ENCODE measurements at places on chromosomes 5 and 9.

DNA sequence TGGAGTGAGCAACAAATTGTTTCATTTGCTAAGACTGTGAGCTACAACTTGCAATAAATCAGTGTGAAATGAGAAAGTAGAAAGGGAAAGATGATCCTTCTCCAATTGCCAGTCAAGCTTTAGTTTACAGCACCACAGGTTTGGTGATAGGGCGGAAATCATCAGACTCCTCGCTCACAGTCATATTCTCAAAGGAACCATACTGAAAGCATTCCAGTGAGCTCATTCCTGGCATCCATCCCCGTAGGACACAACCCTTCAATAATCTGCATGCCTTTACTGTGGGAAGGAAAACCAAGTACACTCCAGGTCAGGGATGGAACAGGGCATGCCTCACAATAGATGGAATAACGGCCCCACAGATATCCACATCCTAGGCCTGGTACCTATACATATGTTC, 80.7 kb downstream of the FSTL4 start:
- DNase-seq: no peak

GRCh38 chr5:21397693-21398092, 1409.7 kb upstream of the CDH18 start:
- no peak for DNase-seq

DNA sequence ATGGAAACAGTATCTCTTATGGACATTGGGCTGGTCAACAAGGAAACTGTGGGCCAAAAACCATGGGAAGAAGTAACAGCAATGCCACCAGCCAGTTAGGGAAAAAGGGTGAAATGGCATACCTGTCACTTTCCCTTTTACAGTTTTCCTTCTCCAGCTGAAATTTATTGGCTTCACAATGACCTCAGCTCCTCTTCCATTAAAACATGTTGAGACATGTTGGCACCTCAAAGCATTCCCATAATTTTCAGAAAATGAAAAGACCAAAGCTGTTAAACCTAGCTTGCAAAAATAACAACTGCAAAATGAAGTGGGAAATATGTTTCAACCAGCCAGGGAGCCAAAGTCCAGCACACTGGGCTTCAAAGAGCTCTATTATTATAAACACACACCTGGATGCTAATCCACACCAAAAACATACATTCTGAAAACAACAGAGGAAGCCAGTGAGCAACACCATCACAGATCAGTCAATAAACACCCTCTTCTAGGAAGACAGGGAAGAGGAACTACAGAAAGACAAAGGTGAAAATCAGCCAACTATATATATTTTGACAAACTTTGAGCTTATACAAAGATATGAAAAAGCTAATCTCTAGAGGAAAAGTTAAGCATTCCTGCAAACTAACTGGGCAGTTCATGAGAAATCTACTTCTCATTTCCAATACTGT, 78.4 kb upstream of the PTGER4 start:
- DNase-seq: no peak

GRCh38 chr5:149038336-149039080, 24.4 kb downstream of the SH3TC2 start:
- no peak for DNase-seq

DNA sequence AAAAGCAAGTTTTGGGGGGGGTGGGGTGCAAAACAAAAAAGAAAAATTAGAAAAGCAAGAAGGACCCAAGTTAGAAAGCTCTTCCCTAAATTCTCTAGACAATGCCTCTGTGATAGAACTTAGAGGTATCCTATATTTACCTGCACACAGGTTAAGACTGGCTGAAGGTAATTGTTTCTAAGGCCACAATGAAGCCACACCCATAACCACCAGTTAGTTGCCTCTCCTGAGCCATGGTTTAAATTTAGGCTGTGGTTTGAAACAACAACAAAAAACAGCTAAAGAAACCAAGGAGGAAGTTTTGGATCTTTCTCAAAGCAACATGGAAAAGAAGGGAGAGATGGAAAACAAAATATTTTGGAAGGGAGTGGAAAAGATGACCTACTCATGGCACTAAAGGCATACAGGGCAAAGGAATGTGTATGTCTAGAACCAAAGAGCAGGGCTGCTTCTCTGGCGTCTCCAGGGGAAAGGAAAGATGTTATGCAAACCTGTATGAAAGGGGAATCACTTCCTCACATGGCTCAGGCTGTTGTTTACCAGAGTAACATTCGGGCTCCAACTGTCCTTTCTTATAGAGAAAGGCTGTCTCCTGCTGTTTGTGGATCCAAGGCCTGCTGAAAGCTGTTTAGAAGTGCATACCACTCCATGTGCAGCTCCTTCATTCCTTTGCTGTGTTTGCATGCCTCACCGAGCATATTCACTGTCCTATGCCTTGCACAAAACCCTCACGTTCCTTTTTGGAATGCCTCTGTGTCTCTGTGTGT, 408.9 kb upstream of the MPDZ start:
- no peak for DNase-seq

GRCh38 chr9:8030095-8030494, 230.5 kb upstream of the DMAC1 start:
- no peak for DNase-seq

DNA sequence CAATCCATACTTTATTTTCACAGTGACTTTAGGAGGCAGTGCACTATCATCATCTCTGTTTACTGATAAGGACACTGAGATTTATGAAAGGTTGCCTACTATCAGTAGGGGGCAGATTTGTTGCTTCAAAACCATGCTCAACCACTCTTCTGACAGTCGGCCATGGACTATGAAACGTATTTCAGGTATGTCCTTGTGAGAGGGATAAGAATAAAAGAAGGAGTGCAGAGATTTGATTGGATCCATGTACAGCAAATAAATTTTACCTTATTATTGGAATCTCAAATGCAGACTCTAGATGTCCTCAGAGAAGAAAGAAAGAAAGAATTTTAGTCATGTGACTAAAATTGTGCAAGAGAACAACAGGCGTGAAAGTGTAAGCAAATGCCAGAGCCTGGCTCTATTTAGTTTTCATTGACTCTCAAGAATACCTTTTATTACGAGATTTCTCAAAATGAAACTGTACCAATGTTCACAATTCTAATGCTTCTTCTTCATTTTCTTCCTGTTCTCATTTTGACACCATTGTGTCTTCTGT, 296.6 kb upstream of the RASA1 start:
- DNase-seq: no peak

DNA sequence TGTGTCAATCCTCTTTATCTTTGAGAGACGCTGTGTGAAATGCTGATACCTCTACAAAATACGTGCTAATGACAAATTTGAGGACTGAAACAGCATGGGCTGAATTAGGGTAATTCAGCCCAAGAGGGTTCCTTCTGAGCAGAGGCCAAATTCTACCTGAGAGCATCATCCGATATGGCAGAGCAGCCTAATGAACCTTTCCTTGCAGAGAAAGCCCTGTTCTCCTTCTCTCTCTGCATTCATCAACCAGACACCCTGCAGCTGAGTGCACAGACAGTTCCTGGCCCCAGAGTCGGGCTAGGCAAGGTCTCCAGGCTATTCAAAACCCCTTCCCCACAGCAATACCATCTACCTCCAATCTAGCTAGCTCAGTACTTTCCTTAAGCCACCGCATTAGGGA, 77.9 kb downstream of the TRIM32 start:
- DNase-seq: no peak

DNA sequence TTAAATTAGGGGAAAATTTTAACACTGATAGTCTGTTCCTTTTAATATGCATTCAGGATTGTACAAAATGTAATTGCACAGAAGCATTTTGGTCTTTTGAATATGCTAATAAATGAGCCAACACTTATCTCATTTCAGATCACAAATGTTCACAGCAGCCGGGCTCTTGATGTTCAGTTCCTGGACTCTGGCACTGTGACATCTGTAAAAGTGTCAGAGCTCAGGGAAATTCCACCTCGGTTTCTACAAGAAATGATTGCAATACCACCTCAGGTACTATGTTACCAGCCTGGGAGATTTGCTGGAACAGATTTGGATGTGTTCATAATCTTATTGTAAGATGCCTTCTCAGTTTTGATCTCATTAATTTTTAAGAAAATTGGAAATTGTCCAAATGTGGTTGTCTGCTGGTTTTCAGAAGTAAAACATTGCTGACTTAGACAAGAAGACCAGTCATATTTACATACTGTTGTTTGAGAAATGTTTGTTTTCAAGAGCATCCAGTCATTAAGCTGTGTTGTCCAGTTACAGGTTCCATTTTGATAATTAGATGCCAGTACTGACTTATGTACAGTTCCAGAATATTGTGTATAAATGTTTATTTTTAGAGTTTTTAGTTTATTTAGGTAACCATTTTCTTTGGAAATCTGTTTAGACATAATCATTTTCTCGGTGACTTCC, 23.0 kb upstream of the TMOD1 start:
- no peak for DNase-seq

DNA sequence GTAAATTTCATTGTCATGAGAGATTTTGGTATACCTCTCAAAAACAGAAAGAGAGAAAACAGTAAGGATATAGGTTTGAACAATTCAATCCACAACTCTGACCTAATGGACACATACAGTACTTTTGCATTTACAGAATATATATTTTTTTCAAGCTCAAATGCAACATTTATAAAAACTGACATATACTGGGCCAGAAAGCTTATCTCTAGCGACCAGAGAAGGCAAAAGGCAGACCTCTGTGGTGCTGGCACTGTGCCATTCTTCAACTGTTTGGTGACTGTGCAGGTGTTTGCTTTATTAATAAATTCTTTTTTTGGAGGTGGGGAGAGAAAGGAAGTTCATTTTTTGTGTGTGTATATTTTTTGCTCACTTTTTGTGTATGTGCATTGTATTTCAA, 6.0 kb upstream of the PLAC8L1 start:
- no peak for DNase-seq

DNA sequence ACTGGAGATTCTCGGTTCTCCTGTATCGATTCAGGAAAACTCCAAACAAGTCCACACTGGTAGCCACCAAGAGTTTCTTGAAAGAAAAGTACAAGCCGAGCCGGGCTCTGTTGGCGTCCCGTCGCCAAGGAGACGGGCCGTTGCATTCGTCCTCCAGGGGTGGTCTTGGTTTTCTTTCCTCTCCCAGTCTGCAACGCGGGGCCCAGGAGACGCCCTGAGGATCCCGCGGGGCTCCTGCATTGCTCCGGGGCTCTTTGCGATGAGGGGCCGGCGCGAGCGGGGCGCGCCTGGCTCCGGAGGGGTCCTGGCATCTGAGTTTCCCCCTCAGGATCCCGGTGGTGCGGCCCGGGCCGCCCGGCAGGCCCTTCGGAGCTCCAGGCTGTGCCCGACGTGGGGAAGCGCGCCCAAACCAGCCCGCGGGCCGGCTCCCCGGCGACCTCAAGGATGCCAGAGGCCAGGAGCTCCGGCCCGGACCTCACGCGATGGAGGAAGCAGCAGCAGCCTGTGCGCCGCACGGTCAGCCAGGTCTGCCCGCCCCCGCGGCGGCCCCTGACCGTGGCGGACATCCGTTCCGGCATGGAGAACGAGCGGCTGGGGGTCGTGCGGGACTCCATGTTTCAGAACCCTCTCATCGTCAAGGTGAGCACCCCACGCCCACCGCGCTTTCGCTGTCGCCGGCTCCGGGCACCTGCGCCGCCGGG, at the start of gene CFAP77:
Gene CFAP77, plus strand, starts transcription at position 384 of the 701 bp plus-strand sequence. Its CDS starts 61 bp downstream, at position 445.
- peak; percentile 46 for DNase-seq

GRCh38 chr9:16637218-16637617, 233.3 kb downstream of the BNC2 start:
- no peak for DNase-seq

DNA sequence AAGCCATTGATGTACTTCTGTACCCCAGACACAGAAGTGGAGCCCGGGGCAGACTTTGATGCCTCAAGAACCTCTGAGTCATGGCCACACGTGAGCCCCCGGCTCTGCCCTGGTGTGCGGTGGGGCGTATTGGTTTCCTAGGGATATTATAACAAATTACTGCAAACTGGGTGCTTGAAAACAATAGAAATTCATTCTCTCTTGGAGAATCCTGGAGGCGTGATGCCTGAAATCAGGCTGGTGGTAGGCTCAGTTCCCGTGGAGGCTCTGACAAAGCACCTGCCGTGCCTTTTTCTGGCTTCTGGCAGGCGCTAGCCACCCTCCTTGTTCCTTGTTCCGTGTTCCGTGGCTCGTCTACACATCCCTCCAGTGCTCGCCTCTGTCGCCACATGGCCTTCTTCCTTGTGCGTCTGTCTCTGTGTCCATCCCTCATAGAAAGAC, 24.2 kb downstream of the NEK6 start:
- no peak for DNase-seq

DNA sequence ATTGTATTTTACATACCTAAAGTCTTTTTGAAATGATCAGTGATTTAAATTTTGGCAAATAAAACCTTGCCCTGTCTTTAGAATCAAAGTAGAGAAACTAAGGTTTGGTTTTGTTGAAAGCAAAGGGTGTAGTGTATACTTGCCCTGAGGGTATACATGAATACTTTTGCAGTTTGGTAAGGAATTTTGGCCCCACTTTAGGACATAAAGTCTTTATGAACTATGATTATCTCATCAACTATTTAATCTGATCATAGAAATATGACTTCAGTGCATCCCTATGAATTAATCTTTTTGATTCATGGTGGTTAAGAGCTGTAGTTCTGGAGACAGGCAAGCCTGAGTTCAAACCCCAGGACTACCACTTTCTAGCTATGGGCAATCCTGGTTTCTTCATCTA, 17.7 kb downstream of the RAD1 start:
- DNase-seq: no peak

GRCh38 chr9:98532574-98532973, 176.2 kb downstream of the GABBR2 start:
- DNase-seq: no peak

- no peak for DNase-seq
These were observed 588.8 kb upstream of the KLF4 start for GRCh38 chr9:108078375-108078774.

DNA sequence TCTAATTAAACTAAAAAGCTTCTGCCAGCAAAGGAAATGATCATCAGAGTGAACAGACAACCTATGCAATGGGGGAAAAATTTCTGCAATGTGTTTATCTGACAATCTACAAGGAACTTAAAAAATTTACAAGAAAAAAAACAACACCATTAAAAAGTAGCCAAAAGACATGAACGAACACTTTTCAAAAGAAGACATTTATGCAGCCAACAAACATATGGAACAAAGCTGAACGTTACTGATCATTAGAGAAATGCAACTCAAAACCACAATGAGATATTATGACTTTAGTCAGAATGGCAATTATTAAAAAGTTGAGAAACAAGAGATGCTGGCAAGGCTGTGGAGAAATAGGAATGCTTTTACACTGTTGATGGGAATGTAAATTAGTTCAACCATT, 530.4 kb upstream of the DAB2 start:
- DNase-seq: no peak

DNA sequence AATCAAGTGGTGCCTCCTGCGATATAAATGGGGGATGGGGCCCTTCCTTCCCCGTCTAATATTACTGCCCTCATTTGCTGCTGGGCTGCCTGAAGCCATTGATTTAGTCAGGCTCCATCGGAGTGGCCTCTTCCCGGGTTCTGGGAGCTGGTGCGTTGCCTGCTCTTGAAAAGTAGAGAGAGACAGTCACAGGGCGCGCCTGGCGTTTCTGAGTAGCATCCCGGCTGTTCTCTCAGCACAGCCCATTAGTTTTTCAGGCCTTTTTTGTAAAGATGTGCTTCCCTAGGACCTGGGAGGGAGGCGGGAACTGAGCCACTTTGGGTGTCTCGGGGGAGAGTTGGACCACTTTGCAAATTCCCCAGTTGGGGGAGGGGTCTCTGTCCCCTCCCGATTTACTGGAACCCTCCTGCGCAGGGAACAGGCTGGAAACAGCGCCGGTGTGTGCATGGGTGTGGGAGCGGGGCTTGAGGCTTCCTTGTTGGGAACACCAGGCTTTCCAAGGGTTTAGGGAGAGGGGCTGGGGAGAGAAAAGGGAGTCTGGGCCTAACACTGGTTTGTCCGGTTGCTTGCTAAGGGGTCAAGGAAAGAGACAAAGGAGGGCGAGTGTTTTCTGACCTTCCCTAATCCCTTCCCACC, 4.7 kb downstream of the PRDM6 start:
- no peak for DNase-seq

GRCh38 chr5:73867345-73868335, 241.6 kb downstream of the ARHGEF28 start:
- no peak for DNase-seq
